A172 (cell line): ENCODE measurements at places on chromosomes 11 and 22.
A peak's percentile ranks its signal among the peaks of the same experiment; 100 is the strongest.

DNA sequence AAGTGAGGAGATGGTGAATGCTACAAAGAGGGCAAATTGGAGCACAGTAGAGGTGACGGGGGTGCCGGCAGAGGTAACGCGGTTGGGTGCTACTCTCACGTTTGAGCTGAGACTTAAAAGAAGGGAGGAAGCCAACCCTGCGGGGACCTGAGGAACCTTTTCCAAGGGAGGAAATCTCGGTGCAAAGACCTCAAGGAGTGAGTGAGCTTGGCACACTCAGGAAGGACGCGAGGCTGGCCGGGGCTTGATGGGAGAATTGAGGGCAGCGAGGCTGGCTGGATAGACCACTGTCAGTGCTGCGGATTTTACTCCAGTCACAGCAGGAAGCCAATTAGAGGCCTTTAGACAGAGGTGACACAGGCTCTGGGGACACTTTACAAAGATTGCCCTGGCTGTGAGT, 25.0 kb downstream of the TSKU start:
- DNase-seq: no peak

DNA sequence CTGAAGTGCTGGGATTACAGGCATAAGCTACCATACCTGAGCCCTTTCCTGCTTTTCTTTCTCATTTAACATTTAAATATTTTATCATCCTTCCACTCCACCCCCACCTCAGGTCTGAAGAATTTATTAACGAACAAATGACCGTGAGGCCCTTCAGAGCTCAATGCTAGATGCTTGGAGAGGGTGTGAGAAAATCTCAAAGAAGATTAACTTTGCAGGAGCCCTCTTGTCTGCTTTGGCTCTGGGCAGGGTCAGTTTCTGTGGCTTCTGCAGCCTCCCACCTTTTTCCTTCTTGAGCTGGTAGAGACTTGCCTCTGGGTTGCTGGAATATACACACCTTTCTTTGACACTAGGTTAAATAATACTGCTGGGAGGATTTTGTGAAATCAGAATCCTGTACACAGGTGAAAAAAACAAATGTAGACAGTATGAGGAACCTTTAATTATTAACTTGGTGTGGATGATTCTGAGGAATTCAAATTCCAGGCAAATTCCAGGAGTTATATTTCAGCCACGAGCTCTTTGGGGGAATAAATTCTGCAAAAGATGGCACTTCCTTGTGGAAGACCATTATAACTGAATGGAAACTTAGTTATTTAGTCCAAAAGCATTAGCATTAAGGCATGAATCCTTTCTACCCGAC, 3.4 kb upstream of the ZBTB44 start:
- DNase-seq: no peak

- no peak for DNase-seq
Observed at GRCh38 chr11:94884376-94884775, 89.0 kb downstream of the CWC15 start.

- DNase-seq: no peak
Observed at GRCh38 chr11:100469835-100470234, 217.3 kb upstream of the ARHGAP42 start.

- no peak for DNase-seq
Observed at GRCh38 chr22:37505989-37506388, 13.2 kb downstream of the CARD10 start.

GRCh38 chr11:128235426-128235825, 351.9 kb downstream of the ETS1 start:
- DNase-seq: no peak

DNA sequence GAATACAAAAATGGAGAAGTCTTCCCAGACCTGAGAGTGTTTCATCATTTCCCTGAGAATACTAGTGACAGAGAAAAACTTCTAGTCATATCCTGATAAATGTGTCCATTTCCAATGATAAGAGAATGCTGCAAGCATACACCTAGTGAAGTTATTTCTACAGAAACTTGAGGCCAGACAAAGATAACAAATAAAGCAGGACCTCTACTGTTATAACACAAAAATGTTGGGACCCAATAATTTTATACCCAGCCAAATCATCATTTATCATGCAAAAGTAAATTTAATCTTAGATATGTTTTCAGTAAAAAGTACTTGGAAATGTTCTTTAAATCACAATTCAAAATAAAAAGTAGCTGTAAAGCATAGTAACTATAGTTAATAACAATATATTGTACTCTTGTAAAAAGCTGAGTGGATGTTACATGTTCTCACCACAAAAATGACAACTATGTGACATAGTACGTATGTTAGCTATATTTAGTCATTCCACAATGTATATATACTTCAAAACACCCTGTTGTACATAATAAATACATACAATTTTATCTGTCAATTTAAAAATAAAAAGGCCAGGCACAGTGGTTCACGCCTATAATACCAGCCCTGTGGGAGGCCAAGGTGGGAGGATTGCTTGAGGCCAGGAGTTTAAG, 12.6 kb downstream of the RRAS2 start:
- DNase-seq: no peak

- DNase-seq: no peak
Observed at GRCh38 chr11:103800406-103801114, 235.9 kb upstream of the DDI1 start.

DNA sequence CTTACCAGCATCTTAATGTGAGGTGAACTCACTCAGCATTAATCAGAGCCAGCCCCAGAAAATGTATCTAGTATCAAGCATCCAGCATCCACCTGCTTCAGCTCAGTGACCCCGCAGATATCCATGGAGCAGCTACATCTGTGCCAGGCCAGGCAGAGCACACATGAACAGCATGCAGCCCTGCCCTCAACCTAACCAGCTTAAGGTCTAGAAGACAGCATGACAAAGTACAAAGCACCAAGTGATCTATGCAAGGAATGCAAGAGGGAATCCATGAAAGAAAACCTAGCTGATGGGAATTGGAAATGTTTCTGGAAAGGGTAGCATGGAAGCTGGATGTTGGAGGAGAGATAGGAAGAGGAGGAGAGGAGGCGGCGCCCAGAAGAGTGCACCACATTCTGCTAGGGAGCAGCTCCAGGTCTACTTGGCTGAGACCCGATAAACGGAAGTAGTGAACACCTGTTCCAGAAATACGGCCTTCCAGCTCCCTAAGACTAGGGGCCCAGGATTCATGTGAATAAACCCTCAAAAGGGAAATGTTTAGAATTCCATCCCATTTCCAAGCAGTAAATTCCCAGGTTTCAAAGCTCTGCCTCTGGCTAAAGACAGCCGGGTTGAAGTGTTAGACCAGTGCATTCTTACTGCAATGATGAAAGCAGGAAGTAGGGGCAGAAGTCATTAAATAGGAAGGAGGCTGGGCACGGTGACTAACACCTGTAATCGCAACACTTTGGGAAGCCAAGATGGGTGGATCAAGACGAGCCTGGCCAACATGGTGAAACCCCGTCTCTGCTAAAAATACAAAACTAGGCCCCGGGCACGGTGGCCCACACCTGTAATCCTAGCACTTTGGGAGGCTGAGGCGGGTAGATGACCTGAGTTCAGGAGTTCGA, 23.5 kb upstream of the L3MBTL2 start:
- DNase-seq: peak; percentile 46

GRCh38 chr22:32804531-32805360, 3.2 kb downstream of the TIMP3 start:
- no peak for DNase-seq

DNA sequence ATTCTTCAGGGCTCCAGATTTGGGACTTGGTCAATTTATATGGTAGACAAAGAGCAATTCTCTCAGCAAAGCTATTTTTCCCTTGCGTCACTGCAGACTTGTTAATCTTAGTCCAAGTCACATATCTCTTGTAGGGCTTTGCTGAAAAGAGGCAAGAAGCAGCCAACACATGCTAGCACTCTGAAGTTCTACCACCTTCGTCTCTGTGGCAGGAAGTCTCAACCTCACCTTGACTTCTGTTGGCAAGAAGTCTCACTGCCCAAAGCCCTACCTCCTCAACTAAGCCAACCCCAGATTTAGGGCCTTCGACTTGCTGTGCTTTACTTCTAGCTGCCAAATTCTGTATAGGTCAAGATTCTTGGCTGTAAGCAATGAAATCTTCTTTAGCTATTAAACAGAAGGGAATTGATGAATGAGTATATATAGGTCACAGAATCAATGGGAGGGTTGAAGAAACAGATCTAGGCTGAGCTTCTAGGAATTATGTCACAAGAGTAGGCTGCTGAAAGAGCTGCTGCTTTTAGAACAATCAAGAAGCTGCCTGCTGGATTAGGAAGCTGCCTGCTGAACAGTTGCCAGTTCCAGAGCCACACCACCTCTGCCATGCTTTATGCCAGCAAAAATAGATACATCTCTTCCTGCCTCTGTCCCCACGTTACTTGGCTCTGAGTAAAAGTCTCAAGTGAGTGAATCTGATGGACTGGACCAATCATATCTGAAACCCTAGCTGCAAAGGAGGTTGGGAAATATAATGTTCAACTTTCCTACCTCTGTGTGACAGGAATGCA, 17.6 kb upstream of the NCR3LG1 start:
- DNase-seq: no peak

GRCh38 chr22:28923826-28924732, 40.7 kb downstream of the ZNRF3 start:
- DNase-seq: no peak

GRCh38 chr11:5684036-5684645, 733 bp downstream of the TRIM5 start:
- DNase-seq: peak; percentile 11

DNA sequence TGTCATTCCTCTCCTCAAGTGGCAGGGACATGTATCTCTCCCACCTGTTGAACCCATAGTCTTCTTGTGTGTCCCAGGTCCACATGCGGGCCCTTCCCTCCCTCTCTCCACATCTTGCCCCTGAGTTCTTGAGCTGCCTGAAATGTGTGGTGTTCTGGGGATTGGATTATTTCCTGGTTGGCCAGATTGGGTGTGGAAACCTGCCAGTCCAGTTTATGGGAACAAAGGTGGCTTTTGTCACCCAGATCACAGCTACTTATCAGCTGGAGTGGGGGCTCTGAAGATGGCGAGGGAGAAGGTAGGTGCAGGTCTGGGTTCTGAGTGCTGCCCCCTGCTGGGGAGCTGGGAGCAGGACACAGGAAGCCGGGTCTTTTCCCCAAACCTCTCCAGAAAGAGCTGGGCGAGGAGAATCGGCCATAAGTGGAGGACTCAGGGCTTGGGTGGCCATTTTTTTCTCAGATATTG, 14.2 kb downstream of the DTX4 start:
- no peak for DNase-seq

GRCh38 chr11:9017773-9018172, 14.0 kb upstream of the NRIP3 start:
- no peak for DNase-seq

DNA sequence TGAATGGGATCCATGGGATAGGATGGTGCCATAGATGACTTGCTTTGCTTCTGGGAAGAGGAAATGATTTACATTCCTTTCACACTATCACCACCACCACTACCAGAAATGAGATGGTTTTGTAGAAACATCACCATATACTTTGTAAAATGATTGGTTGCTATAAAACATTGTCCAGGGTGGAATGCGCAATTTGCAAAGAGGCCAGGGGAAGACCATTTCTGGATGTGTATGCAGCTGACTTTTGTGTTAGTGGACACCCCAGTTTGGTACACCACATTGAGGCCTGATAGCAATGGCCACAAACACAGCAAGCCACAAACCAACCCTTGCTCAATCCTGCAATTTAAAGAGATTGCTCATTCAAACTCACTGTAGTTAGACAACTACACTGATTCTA, 56.7 kb upstream of the RCN1 start:
- peak; percentile 81 for DNase-seq

GRCh38 chr11:64787526-64788320, 9.4 kb upstream of the SF1 start:
- peak; percentile 51 for DNase-seq

DNA sequence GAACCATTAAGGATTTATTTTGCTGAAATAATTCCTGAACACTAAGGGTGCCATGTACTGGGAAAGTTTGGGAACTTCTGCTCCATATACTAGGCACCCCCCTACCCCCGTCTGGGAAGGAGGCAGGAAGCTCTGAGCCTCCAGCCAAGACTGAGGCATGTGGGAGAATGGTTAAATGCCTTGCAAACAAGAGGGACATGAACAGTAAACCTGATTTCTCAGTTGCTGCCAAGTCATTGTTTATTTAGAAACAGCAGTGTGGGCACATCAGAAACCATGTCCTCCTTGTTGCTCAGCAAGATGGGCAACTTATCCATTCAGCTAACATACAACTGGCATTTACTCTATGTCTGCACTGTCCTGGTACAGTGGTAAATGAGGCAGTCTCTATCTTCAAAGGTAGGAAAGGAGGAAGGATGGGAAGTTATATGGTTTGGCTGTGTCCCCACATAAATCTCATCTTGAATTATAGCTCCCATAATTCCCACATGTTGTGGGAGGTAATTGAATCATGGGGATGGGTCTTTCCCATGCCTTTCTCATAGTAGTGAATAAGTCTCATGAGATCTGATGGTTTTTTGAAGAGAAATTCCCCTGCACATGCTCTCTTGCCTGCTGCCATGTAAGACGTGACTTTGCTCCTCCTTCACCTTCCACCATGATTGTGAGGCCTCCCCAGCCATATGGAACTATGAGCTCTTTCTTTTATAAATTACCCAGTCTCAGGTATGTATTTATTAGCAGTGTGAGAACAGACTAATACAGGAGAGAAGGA, 459.1 kb downstream of the MIAT start:
- peak; percentile 42 for DNase-seq

- no peak for DNase-seq
Observed at GRCh38 chr22:35432228-35432905, 32.4 kb downstream of the MCM5 start.

DNA sequence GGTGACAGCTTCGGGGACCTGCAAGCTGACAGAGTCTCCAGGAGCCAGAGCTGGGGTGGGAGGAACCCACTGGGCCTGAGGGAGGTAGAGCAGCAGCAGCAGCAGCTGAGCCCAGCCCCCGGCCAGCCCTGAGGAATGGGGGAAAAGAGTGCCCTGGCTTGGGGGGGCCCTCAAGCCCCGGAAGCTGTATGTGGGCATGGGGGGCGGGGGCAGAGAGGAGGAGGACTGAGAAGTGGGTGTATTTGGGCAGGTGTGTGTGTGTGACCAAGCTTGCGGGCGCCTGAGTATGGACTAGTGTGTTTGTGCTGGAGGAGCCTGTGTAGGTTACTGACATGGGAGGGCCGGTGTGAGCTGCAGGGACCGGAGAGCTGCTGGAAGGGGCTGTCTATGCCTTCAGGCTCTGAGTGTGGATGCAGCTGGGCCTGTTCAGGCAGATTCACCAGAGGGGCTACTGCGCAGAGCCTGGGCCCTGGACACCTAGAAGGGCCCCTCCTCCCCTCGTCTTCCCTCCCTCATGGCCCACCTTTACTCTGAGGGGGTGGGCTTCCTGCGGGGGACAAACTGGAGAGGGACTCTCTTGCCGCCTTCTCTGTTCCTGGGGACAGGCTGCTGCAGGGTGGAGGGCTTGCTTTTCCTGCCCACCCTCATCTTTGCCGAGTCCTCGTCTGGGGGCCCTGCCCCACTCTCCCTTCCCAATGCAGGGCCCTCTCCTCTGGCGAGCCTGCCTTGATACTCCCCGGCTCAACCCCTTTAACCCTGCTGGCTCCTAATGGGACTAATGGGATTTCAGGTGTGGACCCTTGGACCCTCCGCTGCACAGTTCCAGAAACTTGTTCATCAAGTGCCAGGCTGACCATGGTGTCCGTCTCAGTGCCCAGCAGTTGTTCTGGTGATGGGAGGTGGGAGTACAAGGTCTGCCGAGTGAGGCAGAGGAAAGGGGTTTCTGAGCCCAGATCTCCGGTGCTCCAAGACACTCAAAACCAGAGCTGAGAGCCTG, 28.2 kb downstream of the ST3GAL4 start:
- DNase-seq: no peak

GRCh38 chr11:96785073-96785472, 395.3 kb downstream of the JRKL start:
- DNase-seq: no peak
